H7 (cell line): ENCODE measurements at places on chromosomes 11 and 22.

GRCh38 chr11:107587306-107587979 lies 3.5 kb upstream of the ELMOD1 start:
- no peak for DNase-seq

GRCh38 chr11:103031834-103032233 lies 60.1 kb downstream of the DCUN1D5 start:
- DNase-seq = no peak

- no peak for DNase-seq
These were observed 73.0 kb downstream of the PAK1 start for GRCh38 chr11:77400775-77401449.

- DNase-seq = no peak
These were observed 45.0 kb downstream of the KCNJ1 start for GRCh38 chr11:128822130-128822529.

DNA sequence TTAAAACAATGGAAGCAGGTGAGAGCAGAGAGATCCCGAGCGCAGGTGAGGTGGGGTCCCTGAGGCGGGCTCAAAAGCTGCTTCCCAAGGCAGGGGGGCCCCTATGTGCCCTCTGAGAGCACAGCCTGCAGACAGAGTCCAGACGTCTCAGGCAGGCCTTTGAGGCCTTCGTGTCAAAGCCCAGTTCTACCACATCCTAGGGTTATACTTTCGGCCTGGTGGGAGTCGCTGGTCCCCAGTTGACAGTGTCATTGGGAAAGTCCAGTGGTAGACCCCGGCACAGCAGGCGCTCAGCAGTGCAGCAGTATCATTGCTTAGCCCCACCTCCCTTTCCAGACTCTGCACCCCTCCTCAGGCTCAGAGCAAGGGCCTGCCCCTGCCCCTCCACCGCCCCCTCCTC lies 9.1 kb downstream of the LINC01488 start:
- DNase-seq = peak; percentile 58

DNA sequence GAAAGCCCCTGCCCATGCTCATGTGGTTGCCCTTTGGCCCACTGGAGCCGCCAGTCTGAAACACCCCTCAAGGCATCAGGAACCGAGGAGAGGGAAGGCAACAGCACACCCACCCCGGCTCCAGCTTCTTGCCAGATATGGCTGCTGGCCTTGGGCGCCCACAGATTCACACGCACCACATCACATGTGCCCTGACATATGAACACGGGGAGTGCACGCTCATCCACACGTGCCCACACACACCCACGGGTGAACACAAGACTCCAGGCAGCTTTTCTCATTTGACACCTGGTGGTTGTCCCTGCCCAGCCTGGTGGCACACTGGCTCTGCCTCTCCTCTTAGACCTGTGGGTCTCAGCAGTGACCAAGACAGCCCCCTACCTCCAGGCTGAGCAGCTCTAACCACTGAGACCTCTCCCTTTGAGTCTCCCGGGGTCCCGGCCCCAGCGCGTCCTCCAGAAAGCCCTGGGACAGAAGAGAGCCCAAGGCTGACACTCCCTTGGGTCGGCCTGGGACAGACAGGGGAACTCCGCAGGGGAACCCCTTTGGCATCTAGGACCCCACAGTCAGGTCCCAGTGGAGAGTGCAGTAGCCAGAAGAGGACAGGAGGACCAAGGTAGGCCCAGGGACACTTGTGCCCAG lies 2.7 kb upstream of the MAPK12 start:
- no peak for DNase-seq

DNA sequence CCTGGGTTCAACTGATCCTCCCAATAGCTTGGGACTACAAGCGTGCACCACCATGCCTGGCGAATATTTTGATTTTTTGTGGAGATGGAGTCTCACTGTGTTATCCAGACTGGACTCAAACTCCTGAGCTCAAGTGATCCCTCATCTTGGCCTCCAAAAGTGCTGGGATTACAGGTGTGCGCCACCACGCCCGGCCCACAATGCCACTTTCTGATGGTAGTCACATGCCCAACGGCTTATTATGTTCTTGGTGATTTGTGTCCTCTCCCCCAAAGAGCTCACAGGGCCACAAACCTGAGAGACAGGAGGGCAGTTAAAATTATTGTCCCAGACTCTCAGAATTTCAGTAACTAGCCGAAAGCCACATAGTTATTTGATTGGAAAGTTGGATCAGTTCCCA lies 9.6 kb downstream of the GRIK4 start:
- no peak for DNase-seq
